ENCODE measurements at places on chromosomes 2 and 18.

GRCh38 chr2:159193791-159194190 is 92.7 kb downstream of the WDSUB1 start:
- H3K4me1 ChIP-seq = no peaks in the 10 kb centered on the region
- no peak for DNase-seq

DNA sequence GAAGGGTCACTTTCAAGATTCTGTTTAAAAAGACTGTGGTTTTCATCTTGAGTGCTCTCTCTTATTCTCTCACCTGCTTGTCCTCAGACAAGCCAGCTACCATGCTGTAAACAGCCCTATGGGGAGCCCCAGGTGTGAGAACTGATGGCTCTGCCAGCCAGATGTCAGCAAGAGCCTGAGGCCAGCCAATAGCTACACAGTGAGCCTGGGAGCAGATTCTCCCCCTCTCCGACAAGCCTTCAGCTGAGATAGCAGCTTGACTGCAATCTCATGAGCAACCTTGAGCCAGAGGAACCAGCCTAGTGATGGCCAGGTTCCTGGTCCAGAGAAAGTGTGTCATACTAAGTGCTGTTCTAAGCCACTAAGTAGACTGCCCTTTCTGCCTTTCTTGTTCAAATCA is 272.1 kb downstream of the NAPG start:
- H3K36me3 ChIP-seq = no peaks in the 10 kb centered on the region
- DNase-seq = no peak
- no peaks in the 10 kb centered on the region for H3K27me3 ChIP-seq
- H3K4me1 ChIP-seq = no peaks in the 10 kb centered on the region

- DNase-seq = no peak
- H3K27me3 ChIP-seq = no peaks in the 10 kb centered on the region
- no peaks in the 10 kb centered on the region for H3K4me1 ChIP-seq
- H3K4me3 ChIP-seq = no peak overlapping the region
- no peaks in the 10 kb centered on the region for H3K36me3 ChIP-seq
- no peak overlapping the region for H3K27ac ChIP-seq
These were observed 107.1 kb downstream of the EML6 start for GRCh38 chr2:54830546-54830945.

GRCh38 chr2:16561676-16562075 is 104.0 kb downstream of the CYRIA start:
- H3K27me3 ChIP-seq = no peaks in the 10 kb centered on the region
- H3K36me3 ChIP-seq = no peaks in the 10 kb centered on the region
- no peaks in the 10 kb centered on the region for H3K4me1 ChIP-seq

- H3K4me3 ChIP-seq = no peak overlapping the region
- H3K27me3 ChIP-seq = no peaks in the 10 kb centered on the region
- peak; percentile 50 for DNase-seq
- H3K27ac ChIP-seq = no peak overlapping the region
- H3K36me3 ChIP-seq = no peaks in the 10 kb centered on the region
These were observed 25.3 kb upstream of the MFSD6 start for GRCh38 chr2:190382851-190383250.

DNA sequence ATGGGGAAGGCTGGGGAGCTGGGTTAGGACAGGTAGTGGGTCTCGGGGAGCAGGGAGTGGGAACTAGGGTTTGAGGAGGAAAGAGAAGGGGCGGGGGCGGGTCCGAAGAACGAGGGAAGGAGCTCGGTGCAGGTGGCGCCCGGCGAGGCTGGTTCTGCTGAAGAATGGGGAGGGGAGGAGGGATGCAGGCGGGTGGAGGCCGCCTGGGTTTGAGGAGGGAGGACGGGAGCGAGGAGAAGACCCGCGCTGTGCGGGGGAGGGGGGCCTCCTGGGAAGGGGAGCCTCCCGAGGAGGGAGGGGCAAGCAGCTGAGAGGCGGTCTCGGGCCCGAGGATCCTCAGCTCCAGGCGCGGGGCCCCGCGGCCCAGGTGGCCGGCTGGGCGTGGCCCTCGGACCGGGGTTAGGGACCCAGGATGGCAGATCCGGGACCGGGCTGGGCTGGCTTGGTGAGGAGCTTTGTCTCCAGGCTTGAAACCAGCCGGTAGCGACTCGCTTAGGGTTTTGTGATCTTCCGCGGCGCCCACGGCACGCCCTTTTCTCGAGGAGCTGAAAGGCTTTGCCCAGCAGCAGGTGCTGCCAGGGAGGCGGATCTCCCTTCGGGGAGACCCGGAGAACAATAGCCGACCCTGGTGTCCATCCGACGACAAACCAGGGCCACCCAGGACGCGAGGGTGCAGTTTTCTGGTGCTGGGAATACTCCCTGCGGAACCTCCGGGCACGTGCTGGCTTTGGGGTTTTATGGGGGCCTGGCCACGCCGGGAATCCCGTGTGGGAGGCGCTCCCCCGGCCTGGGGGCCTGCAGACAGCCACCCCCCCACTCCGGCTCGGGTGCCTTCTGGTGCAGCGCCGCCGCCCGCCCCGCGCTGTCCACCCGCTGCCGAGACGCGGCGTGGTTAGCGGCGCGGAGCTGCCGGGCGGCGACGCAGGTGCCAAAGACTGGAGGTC is 1.4 kb downstream of the DPYSL5 start:
- H3K27ac ChIP-seq = no peak overlapping the region
- H3K4me1 ChIP-seq = peaks cover 38% of the 10 kb centered on the region
- H3K36me3 ChIP-seq = no peaks in the 10 kb centered on the region
- peak overlapping the region; percentile 19 for H3K4me3 ChIP-seq
- no peak for DNase-seq
- H3K27me3 ChIP-seq = peaks cover 46% of the 10 kb centered on the region

DNA sequence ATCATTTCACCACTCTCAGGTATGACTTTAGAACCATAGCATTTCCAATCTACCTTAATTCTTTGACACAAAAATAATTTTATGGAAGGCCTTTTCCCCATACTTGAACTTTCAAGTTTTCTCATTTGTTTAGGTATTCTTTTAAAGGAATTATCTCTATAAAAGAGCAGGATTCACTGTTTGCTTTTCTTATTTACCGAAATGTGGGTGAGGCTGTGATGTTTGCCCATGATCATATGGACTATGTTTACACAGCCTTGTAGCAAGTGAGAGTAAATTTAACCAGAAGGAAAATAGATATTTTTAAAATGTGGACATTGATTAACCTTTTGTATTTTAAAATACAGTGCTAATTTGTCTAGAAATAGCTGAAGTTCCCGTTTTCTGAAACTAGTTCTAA is 26.3 kb downstream of the CAB39 start:
- no peak for DNase-seq
- no peaks in the 10 kb centered on the region for H3K36me3 ChIP-seq
- H3K4me3 ChIP-seq = no peak overlapping the region
- no peaks in the 10 kb centered on the region for H3K27me3 ChIP-seq
- no peak overlapping the region for H3K27ac ChIP-seq

GRCh38 chr2:172394002-172394401 is 33.4 kb upstream of the ITGA6 start:
- DNase-seq = no peak
- H3K4me1 ChIP-seq = no peaks in the 10 kb centered on the region
- H3K27ac ChIP-seq = no peak overlapping the region
- H3K36me3 ChIP-seq = no peaks in the 10 kb centered on the region

GRCh38 chr2:201704536-201704935 is 6.1 kb upstream of the MPP4 start:
- H3K4me3 ChIP-seq = no peak overlapping the region
- no peak for DNase-seq
- H3K27ac ChIP-seq = no peak overlapping the region
- H3K4me1 ChIP-seq = no peaks in the 10 kb centered on the region
- H3K27me3 ChIP-seq = no peaks in the 10 kb centered on the region

DNA sequence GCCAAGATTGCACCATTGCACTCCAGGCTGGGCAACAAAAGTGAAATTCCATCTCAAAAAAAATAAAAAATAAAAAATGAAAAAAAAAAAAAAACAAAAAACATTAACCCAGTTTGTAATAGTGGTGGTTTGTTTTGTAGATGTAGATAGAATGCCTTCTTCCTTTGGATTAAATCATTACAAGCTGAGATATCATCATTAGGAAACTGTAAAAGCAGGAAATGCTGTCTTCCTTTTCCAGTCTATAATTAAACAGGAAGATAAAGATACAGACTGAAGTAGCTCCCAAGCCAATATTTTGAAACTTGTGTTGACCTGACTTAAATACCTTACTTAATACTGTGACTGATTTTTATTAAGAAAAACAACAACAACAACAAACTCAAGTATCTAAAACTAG is 43.1 kb downstream of the RBMS1 start:
- H3K27me3 ChIP-seq = no peaks in the 10 kb centered on the region
- no peak overlapping the region for H3K27ac ChIP-seq
- no peak overlapping the region for H3K4me3 ChIP-seq
- no peak for DNase-seq

GRCh38 chr2:216499641-216500218 is 1.1 kb downstream of the RPL37A start:
- H3K27ac ChIP-seq = peak overlapping the region; percentile 88
- H3K27me3 ChIP-seq = no peaks in the 10 kb centered on the region
- peak overlapping the region; percentile 98 for H3K4me3 ChIP-seq
- peaks cover 52% of the 10 kb centered on the region for H3K4me1 ChIP-seq

- H3K36me3 ChIP-seq = no peaks in the 10 kb centered on the region
- H3K4me3 ChIP-seq = no peak overlapping the region
- no peaks in the 10 kb centered on the region for H3K4me1 ChIP-seq
- peaks cover 3% of the 10 kb centered on the region for H3K27me3 ChIP-seq
These were observed 9.3 kb upstream of the ARMC9 start for GRCh38 chr2:231189171-231189530.

DNA sequence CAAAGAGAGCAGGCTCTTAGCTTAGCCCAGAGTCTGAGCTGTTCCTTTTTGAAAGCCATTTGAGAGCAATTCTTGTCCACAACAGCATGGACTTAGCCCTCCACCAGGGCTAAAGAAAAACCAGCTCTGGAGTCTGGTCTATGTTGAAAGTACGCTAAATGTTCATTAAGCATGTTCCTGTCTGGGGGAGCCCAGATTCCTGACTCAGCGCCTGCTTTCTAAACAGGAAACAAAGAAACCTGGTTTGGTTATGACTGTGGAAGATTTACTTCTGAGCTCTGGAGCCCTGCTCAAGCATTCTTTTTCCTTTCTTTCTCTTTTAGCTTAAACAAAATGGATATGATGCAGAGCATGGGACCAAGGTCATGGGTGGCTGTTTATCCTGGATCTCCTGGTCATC is 279.8 kb downstream of the RBM43 start:
- no peak for DNase-seq
- no peak overlapping the region for H3K4me3 ChIP-seq
- H3K36me3 ChIP-seq = no peaks in the 10 kb centered on the region
- no peak overlapping the region for H3K27ac ChIP-seq

DNA sequence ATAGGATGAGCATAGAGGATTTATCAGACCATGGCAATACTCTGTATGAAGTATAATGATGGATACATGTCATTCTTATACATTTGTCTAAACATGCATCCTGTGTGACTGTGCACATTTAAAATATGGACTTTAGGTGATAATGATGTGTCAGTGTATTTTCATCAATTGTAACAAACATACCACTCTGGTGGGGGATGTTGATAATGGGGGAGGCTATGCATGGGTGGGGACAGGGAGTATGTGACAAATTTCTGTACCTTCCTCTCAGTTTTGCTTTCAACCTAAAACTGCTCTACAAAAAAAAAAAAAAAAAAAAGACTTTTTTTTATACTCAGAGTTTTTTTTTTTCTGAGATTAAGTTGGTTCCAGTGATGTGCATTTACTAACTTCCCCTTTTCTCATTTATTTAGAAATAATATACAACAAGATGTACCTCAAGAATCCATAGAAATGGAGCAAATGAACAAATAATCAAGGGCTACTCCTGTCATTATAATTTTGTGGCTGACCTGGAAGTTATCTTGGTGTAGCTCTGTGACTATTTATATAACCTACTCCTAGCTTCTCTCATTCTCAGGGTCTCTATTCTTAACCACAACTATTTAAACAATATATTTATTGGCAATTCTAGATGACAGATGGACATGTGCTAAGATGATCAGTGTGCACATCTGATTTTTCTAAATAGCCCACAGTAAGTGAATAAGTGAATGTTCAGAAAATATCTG is 108.9 kb upstream of the ITGA4 start:
- H3K4me1 ChIP-seq = no peaks in the 10 kb centered on the region
- no peak overlapping the region for H3K27ac ChIP-seq
- no peak overlapping the region for H3K4me3 ChIP-seq
- H3K36me3 ChIP-seq = no peaks in the 10 kb centered on the region
- no peak for DNase-seq

GRCh38 chr2:56505885-56506284 is 322.1 kb downstream of the CCDC85A start:
- DNase-seq = no peak
- no peaks in the 10 kb centered on the region for H3K36me3 ChIP-seq
- H3K4me1 ChIP-seq = no peaks in the 10 kb centered on the region
- H3K27me3 ChIP-seq = no peaks in the 10 kb centered on the region
- H3K4me3 ChIP-seq = no peak overlapping the region

- no peaks in the 10 kb centered on the region for H3K36me3 ChIP-seq
- H3K27ac ChIP-seq = no peak overlapping the region
- no peak for DNase-seq
- no peaks in the 10 kb centered on the region for H3K4me1 ChIP-seq
These were observed 382.6 kb downstream of the EPHA4 start for GRCh38 chr2:221189431-221190067.

DNA sequence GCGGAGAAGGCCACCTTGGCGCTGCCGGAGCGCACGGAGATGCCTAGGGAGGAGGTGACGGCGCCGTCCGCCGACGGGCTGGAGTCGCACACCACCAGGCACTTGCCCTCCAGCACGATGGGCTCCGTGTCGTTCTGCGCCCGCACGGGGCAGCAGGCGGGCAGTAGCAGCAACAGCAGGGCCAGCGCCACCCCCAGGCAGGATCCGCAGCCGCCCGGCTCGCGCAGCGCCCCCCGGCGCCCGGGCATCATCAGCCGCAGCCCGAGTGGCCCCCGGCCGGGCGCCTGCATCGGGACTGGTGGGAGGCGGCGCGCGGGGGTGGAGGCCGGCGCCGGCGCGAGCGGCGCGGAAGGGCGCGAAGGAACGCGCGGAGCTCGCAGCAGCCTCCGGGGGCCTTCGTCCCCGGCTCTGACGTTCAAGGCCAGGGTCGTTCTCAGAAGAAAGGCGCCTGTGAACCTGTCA is 2.2 kb downstream of the CBLN2 start:
- no peaks in the 10 kb centered on the region for H3K36me3 ChIP-seq
- no peak overlapping the region for H3K4me3 ChIP-seq
- H3K4me1 ChIP-seq = no peaks in the 10 kb centered on the region

- no peak for DNase-seq
- H3K4me3 ChIP-seq = no peak overlapping the region
- peaks cover 6% of the 10 kb centered on the region for H3K4me1 ChIP-seq
- no peaks in the 10 kb centered on the region for H3K27me3 ChIP-seq
- no peak overlapping the region for H3K27ac ChIP-seq
These were observed 468.4 kb upstream of the CRIM1 start for GRCh38 chr2:35887146-35887545.

- no peaks in the 10 kb centered on the region for H3K36me3 ChIP-seq
- no peak overlapping the region for H3K4me3 ChIP-seq
- no peak overlapping the region for H3K27ac ChIP-seq
These were observed 17.9 kb downstream of the GKN1 start for GRCh38 chr2:68992341-68992740.

DNA sequence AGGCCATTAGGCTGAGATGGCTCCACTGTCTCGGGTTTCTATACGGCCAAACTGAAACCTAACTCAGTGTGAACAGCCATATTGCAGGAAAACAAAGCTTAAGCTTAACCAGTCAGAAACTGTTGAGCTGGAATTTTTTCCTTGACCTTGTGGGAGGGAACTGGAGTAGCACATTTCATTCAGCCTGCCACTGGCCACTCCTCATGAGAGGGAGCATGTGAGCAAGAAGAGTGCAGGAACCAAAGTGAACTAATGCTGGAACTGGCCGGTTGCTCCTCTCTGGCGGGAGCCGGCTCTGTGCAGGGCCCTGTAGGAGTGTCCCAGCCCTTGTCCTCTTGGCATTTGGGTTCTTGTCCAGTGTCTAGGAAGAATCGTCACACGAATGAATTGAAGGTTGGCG is 5.9 kb upstream of the POLE4 start:
- no peaks in the 10 kb centered on the region for H3K4me1 ChIP-seq
- no peaks in the 10 kb centered on the region for H3K27me3 ChIP-seq
- no peak overlapping the region for H3K4me3 ChIP-seq
- H3K27ac ChIP-seq = no peak overlapping the region
- DNase-seq = no peak
- no peaks in the 10 kb centered on the region for H3K36me3 ChIP-seq

Measured in CD4-positive, alpha-beta memory T cell (primary cell).